ENCODE measurements at places on chromosomes 3 and 15. TPM values are rescaled to one million over a fixed set of nuclear protein-coding genes. Genes with fewer than 3 reads are reported as not detected.

The PLCH1 gene
- total RNA-seq = 4.1 TPM

The LYZL4 gene
- total RNA-seq = not detected

The CORO2B gene
- total RNA-seq = 0.66 TPM

GRCh38 chr15:88028024-88028423 lies 228.5 kb downstream of the NTRK3 start:
- no peak for DNase-seq

GRCh38 chr3:33383951-33384350 lies 56.3 kb downstream of the UBP1 start:
- no peak for DNase-seq

DNA sequence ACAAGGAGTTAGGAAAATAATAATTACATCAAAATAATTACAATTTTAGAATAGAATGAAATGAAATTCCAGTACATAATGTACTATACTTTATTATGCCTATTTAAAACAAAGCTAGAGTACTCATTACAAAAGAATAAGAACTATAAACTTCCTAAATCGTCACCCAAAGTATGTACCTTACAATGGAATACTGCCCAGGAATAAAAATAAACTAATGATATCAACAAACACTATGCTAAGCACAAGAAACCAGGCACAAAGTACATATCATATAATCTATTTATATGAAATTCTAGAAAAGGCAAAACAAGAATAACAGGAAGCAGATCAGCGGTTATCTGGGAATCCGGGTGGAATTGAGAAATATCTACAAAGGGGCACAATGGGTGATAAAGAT lies 84.7 kb downstream of the MYO9A start:
- no peak for DNase-seq

- no peak for DNase-seq
Observed at GRCh38 chr3:103308921-103309320, 874.1 kb downstream of the ZPLD1 start.

DNA sequence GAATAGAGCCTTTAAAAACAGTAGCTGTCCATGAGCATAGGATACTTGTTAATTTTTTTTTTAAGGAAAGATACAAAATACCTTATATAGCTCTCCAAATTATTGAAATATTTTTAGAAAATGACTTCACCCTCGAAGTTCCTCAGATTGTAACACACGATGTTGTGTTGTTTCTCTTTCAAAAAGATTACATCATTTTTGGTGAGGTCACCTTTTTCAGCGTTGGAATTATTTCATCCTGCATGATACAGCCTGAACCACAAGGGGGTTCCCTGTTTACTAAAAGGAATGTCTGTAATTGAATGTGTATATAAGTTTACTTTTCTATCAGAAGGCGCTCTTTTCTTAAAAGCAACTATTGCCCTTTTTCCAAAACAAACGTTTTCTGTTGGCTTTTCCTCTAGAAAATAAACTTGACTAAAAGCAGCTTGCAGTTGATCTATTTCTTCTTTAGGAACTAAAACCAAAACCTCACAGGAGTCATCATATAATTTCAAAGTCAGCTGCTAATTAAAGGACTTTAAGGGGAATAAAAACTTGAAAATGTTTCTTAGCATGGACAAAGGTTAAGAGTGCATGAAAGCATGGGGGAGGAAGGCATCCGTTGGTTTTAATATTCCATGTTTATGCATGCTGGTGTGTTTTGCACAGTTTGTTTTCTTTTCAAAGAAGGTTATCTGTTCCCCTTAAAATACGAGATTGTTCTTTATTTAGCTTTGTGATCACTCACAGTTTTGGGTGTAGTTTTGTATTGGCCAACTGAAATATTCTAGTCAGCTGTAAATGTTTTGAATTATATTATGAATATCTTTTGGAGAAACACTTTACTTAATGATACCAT lies 29.4 kb downstream of the LYSMD4 start:
- peak; percentile 77 for DNase-seq

DNA sequence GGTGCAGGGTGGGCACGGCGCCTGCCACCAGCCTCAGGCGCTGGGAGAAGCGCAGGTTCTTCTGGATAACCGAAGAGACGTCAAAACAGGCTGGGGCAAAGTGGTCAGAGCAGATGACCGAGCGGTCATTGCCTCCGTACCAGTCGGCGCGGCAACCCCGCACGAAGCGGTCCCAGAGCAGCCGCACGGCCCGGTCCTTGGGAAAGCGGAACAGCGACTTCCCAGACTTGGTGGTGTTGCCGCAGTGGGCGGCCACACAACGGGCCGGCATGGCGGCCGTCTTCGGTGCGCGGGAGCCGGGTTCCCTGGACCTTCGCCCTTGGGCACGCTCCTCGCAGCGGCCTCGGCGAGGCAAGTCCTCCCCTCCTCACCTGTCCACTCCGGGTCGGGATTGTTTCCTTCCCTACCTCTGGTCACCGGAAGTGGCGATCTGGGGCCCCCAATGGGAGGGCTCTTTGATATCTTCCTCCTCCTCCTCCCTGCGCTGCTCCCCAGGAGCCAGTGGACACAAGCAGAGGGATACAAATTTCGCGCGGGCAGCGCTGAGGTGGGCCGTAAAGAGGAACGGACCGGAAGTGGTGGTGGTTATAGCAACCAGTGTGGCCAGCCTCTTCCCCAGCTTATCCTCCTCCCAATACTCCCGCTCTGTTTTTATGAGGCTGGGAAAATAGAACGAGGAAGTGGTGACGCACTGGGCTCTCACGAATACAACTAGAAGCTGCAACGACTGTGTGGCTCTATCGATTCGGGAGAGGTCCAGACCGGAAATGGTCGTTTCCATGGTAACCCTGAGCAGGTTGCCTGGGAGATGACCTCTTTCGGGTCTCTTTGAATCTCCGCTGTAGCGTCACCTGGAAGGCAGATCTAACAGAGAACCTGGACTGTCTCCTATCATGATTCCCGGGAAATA lies at the start of the genes LRRC49 and THAP10:
Gene LRRC49, plus strand, starts transcription at position 825 of the 910 bp plus-strand sequence. Its CDS starts 69 bp downstream, at position 894.
Gene THAP10, minus strand, starts transcription at position 432 of the 910 bp plus-strand sequence. Its CDS starts 161 bp downstream, at position 271.
- peak; percentile 96 for DNase-seq

- no peak for DNase-seq
Observed at GRCh38 chr3:30102356-30102755, 504.0 kb upstream of the TGFBR2 start.

GRCh38 chr3:27454914-27455313 lies 29.3 kb downstream of the SLC4A7 start:
- no peak for DNase-seq

GRCh38 chr3:170259907-170260306 lies 37.7 kb downstream of the PRKCI start:
- DNase-seq = no peak

GRCh38 chr3:172627057-172627809 lies 83.6 kb downstream of the NCEH1 start:
- no peak for DNase-seq

GRCh38 chr3:139122221-139122581 lies 77.5 kb upstream of the PRR23C start:
- DNase-seq = no peak
